ENCODE measurements at places on chromosomes 3 and 15. TPM values are rescaled to one million over a fixed set of nuclear protein-coding genes. Genes with fewer than 3 reads are reported as not detected.

DNA sequence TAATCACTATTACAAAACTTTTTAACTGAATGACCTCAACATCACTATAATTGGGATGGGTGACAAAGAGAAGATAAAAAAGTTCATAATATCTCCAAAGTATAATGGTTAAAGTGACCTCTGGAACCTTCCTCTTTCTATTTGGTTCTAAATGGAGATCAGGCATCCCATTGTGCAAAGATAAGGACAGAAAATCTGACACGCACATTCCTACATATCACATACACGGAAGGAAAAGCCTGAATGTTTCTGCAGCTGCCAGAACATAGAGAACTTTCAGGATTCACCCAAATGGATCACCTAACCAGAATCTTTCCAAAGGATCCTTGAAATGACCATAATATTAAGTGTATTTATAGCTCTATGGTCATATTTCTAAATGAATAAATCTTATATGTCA is 128.2 kb downstream of the TFDP2 start:
- no peak overlapping the region for H3K4me3 ChIP-seq
- H3K4me1 ChIP-seq: peaks cover 7% of the 10 kb centered on the region
- H3K27me3 ChIP-seq: no peaks in the 10 kb centered on the region
- DNase-seq: no peak

MAN2C1 gene
- 131 TPM for total RNA-seq

DNA sequence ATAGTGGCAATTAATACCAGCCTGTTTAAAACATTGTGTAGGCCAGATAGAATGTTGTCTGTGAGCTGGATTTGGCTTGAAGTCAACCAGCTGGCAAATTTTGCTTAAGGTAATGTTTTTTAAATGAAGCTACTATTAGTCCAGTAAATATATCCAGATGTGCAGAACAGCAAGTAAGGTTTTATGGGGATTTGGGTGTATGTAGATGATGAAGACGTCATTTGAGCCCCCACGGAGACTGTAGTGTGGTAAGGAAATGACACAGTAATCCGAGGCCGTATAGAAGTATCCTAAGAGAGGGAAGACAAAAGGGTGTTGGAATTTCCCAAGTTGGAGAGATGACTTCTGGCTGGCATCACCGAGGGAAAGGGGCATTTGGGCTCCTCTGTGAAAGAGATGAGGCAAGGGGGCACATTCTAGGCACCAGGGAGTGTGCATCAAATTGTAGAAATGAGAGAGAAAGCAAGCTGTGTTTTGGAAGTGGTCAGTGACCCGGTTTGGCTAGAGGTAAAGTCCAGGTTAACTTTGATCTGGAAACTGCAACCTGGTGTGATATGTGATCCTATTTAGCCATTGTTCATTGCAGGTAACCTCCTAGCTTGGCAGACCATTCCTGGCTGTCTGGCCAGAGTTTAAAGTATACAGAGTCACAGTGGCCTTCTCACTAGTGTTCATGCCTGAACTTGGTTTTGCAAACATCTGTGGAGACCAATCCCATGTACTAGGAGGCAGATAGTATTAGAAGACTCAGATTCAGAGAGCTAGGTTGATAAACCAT is 104.2 kb downstream of the ITPR1 start:
- no peak overlapping the region for H3K4me3 ChIP-seq
- H3K36me3 ChIP-seq: no peaks in the 10 kb centered on the region
- peaks cover 19% of the 10 kb centered on the region for H3K4me1 ChIP-seq
- H3K27ac ChIP-seq: no peak overlapping the region
- no peaks in the 10 kb centered on the region for H3K27me3 ChIP-seq

DNA sequence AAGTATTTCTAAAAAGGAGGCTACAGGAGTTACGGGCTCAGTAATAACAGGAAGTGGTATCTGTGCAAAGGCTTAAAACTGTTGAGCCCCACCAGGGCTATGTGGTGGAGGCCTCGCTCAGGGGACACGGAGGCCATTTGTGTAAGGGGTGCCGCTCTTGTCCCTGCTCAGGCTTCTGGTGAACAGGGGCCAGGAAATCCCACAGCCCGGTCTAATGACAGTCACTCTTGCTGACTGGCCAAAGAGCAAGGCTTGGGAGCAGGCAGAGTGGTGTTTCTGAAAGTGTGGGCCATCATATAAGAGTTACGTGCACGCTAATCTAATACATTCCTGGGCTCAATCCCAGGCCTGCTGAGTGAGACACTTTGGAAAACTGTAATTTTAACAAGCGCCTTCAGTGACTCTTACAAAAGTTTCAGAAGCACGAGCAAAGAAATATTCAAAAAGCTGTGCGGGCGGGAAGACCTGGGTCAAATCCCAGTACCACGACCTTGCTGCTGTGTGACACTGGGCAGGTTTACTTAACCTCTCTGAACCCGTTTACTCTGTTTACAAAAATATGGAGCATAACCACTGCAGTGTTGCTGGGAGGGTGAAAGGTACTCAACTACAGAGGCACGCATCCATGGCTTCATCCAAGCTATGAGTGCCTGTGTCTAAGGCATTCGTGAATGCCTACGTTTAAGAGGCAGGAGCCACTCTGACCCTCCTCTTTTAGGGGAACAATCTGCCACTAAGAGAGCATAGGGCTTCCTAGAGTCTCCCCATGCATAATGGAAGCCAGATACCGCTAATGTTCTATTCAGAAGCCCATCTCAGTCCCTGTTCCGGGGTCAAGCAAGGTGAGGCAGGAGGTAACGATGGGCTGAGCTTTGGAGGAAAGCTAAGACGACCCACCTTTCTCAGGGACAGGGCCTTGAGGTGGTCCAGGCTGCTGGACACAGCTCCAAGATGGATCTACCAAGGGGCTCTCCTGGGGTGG is 2.0 kb downstream of the ATP10A start:
- H3K27me3 ChIP-seq: peaks cover 47% of the 10 kb centered on the region
- peak overlapping the region; percentile 72 for H3K4me3 ChIP-seq
- H3K36me3 ChIP-seq: no peaks in the 10 kb centered on the region
- no peak for DNase-seq
- H3K4me1 ChIP-seq: peaks cover 10% of the 10 kb centered on the region
- no peak overlapping the region for H3K27ac ChIP-seq

TMEM42 gene
- 9.0 TPM for total RNA-seq

FILIP1L gene
- not detected for total RNA-seq

GRCh38 chr3:114108137-114108536 is 51.6 kb downstream of the QTRT2 start:
- H3K4me3 ChIP-seq: no peak overlapping the region
- DNase-seq: no peak
- no peaks in the 10 kb centered on the region for H3K36me3 ChIP-seq
- no peaks in the 10 kb centered on the region for H3K27me3 ChIP-seq
- H3K4me1 ChIP-seq: peaks cover 33% of the 10 kb centered on the region
- no peak overlapping the region for H3K27ac ChIP-seq

- no peak for DNase-seq
- H3K36me3 ChIP-seq: no peaks in the 10 kb centered on the region
- H3K27ac ChIP-seq: no peak overlapping the region
- H3K4me1 ChIP-seq: 0 out of 2 replicates have a peak, but pooled peaks cover 4% of the 10 kb centered on the region
- H3K27me3 ChIP-seq: no peaks in the 10 kb centered on the region
These were observed 9.8 kb downstream of the SLC6A1 start for GRCh38 chr3:11002371-11002807.

SKOR1 gene
- total RNA-seq: 0.17 TPM

LRRC31 gene
- total RNA-seq: not detected

DNA sequence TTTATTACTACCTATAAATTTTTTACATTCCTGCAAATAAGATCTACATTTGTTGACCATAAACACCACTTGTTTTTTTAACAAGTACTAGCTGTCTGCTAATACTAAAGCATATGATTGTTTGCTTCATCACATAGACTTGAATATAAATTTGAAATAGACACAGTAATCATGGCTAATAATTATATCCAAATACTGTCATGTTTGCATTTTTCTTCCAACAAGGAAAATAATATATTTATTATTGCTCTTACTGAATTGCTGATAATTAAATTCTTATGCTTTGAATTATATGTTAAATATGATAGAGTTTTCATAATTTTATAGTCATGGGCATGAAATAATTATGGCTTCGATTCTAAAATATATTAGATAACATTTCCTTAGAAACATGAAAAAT is 40.5 kb downstream of the HDC start:
- H3K27me3 ChIP-seq: no peaks in the 10 kb centered on the region
- no peak overlapping the region for H3K27ac ChIP-seq
- DNase-seq: no peak
- H3K4me3 ChIP-seq: no peak overlapping the region
- H3K4me1 ChIP-seq: no peaks in the 10 kb centered on the region
- H3K36me3 ChIP-seq: no peaks in the 10 kb centered on the region

MED12L gene
- total RNA-seq: 25.0 TPM

GRCh38 chr3:30941342-30941741 is 46.9 kb upstream of the GADL1 start:
- no peaks in the 10 kb centered on the region for H3K4me1 ChIP-seq
- no peaks in the 10 kb centered on the region for H3K36me3 ChIP-seq
- no peaks in the 10 kb centered on the region for H3K27me3 ChIP-seq
- H3K4me3 ChIP-seq: no peak overlapping the region
- no peak overlapping the region for H3K27ac ChIP-seq

DNA sequence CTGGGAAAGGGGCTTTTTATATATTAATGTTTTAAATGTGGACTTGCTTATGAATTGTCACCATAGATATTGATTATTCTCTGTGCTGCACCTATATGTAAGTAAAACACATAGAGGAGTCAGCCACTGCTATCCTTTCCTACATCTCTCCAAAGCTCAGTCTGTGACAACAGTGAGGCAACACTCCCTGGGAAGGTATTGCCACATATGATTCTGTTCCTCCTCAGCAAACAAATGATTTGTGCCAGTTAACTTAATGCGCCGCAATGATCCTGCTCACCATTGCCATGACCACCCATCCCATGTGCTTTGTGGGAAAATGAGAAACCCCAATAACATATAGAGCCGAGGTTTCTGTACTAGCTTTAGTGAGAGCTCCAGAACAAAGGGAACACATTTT is 75.1 kb upstream of the FBN1 start:
- no peaks in the 10 kb centered on the region for H3K27me3 ChIP-seq
- H3K4me3 ChIP-seq: no peak overlapping the region
- no peak overlapping the region for H3K27ac ChIP-seq
- DNase-seq: no peak
- H3K4me1 ChIP-seq: no peaks in the 10 kb centered on the region

PLA2G4E gene
- total RNA-seq: not detected

DNA sequence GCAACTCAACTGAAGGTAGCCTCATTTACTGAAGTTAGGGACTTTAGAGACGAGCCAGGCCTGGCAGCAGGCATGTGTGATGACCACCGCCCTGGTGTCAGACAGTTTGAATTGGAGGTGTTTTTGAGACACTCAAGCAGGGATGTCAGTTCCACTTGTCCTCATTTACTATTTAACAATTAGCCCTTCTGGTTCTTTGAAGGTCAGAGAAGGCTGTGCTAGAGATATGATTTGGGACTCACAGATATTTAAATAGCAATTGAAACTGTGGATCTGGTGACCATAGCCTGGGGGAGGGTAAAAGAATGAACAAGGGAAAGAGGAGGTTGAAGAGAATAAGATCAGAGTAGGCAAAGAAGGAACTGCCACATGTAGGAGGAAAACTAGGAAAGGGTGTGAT is 74.6 kb downstream of the REC114 start:
- H3K4me3 ChIP-seq: no peak overlapping the region
- H3K4me1 ChIP-seq: peaks cover 32% of the 10 kb centered on the region
- H3K36me3 ChIP-seq: no peaks in the 10 kb centered on the region
- DNase-seq: no peak

DNA sequence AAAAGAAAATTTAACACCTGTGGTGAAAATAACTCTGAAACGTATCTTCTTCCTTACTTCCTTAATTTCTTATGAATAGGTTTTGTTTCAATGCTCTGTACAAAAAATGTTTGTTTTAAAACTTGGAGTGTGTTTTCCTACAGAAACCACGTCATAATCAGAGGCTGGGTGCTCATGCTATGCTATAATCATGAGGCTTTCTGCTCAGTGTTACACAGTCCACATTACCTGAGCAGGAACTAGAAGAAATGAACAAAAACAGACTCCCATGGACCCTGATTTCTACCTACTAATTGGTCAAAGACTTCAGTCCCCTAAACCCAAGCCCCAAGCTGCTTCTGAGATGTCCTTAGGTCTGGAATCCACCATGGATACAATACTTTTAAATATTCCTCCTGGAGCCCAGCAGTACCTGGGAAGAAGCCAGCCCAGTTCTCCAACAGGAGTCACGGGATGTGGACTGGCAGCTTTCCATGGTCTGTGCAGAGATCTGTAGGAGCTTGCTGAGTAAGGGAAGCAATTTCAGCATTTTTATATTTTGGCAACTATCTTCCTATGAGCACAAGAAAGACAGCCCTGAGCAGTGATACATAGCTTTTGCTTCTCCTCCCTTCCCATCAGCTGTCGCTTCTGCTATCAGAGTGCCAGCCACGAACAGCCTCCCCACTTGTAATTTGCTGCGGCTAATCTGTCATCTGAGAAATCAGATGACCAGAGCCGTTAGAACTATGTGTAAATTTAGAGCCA is 65.6 kb downstream of the WDR72 start:
- H3K36me3 ChIP-seq: no peaks in the 10 kb centered on the region
- H3K4me3 ChIP-seq: no peak overlapping the region
- H3K27ac ChIP-seq: no peak overlapping the region

DNA sequence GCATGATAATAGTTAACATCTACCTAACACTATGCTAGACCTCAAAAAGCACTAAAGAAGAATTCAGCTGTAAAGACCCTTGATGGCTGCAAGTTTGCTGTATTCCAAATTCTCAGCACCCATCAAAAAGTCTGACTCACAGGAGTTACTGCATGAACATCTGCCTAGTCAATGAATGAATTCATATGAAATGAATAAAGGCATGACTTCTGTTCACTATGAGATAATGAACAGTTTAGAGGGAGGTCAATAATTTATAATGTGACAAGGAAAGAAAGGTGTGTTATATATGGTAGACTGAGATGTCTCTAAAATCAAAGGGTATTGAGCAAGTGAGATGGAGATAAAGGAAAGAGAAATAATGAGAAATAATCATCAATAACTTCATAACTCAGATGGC is 508.2 kb upstream of the TGFBR2 start:
- peaks cover 20% of the 10 kb centered on the region for H3K4me1 ChIP-seq
- no peak overlapping the region for H3K4me3 ChIP-seq
- no peaks in the 10 kb centered on the region for H3K36me3 ChIP-seq
- no peak overlapping the region for H3K27ac ChIP-seq
